ENCODE measurements at places on chromosomes 5 and 9.

- no peak for DNase-seq
Observed at GRCh38 chr5:42912184-42912798, 100.6 kb upstream of the SELENOP start.

DNA sequence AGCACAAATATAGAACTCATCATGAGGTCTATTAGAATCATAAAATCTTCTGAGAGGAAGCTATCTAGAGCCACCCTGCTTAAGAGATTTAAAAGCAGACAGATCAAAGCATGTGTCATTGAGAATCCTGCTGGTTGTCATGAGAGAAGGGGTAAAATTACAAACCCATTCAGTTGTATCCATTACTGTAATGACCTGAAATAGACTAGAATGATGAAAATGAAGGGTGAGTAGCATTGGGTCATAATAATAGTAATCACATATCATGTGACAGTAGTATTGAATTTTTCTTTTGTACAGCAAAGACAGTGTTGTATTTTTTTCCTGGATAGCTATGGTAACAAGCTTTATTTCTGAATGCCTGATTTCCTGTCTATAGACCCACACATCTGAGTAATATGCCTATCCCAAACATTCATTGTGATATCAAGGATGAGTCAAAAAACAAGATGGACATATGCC is 149.0 kb downstream of the PDE4D start:
- no peak for DNase-seq

GRCh38 chr9:109060191-109060590 is 46.9 kb upstream of the CTNNAL1 start:
- no peak for DNase-seq

GRCh38 chr9:107948086-107948485 is 458.5 kb upstream of the KLF4 start:
- no peak for DNase-seq

DNA sequence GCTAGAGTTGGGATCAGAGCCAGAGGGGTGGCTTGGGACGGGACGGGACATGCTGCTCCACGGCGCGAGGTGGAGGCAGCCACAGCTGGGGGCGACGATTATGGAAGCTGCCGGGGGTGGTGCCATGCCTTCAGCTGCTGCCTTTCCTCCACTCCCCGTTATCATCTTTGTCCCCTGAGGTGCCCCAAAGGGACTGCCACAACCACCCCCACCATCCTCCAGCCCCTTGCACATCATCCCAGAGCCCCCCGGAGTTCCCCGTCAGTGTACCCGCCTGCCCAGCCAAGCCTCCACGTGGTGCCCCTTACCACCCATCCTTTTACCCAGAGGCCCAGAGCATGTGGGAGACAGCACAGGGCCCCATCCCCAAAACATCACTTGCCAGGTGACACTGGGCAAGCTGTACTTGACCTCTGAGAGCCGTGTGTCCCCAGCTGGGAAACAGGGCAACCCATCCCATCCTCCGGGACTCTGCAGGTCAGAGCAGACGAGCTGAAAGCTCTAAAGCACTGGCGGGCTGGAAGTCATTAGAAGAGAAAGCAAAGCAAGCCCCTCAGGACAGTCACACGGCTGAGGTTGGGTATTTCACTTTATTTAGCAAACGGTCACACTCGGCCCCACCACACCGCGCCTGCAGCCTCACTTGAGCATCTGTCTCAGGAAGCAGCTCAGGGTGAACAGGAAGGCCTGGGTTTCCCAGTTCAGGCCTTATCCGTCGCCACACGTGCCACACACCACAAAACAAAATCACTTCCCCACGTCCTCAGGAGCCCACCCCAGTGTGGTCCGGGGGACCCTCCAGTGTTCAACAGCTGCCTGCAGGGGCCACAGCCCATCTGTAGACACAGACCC is 19.5 kb upstream of the MXD3 start:
- DNase-seq, result no peak

DNA sequence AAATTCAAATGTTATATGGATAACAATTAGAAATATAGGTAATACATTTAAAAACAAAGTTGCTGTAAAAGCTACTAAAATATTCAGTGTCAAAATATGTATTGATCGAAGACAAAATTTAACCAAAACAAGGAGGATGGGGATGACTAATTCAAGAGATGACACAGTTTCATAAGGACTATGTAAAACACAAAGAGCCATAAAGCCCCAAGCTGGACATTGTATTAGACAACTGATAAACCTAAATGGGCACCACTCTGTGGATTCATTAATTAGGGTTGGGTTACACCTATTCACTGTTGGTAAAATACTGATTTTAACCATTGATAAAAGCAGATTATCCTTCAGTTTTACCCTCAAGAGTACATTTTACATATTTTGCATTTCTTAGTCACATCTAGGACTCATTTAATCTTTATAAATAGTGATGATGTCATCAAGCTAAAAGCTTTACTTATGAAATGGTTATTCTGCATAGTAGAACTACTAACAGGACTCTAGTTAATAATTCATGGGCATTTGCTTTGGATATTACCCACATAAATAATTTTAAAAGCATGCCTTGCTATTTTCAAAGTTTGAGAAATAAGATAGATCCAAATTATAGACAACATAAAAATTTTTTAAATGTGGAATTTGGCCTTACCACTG is 13.7 kb downstream of the TUT7 start:
- no peak for DNase-seq

DNA sequence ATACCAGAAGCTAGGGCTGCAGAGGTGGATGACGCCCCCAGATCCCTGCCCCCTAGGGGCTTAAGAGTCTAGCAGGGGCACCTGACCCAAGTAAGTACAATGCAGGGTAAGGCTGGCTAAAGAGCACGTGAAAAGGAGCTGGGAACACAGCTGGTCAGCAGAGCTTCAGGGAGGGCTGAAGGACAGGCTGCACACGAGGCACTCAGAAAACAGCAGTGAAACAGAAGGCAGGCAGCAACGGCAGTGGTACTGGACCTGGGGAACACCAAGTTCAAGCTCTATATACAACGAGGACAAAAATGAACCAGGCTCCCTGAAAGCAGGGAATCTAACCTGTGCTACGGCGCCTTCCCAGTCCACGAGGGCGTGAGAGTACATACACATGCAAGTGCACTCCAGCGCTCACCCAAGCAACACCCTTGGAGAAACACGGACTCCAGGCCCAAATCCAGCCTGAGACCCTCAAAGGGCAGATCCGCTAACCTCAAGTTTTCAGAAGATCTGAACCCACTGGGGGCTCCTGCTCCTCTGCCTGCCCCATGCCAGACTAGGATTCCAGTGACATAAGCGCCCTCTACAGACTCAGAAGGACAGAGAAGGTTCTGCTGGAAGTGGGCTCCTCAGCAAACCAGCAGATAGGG is 57.4 kb downstream of the PSMB7 start:
- DNase-seq, result no peak

DNA sequence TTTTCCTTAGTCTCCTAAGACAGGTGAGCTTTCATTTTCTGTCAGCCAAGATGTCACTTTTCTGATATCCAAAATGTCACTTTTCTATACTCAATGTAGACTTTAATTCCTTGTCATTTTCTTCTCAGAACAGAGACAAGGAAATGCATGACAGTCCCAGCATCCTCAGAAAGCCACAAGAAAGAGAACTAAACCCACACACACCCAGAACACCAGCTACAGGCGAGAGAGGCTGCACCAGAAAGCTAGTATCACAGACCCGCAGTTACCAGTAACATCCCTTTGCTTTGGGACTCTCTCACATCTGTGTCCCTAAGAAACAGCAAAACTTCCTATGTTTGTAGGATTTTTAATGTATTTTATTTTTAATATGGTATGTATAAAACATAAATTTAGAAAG is 17.1 kb downstream of the TRMO start:
- DNase-seq, result no peak

- no peak for DNase-seq
Observed at GRCh38 chr9:132039284-132039683, 40.4 kb downstream of the MED27 start.

DNA sequence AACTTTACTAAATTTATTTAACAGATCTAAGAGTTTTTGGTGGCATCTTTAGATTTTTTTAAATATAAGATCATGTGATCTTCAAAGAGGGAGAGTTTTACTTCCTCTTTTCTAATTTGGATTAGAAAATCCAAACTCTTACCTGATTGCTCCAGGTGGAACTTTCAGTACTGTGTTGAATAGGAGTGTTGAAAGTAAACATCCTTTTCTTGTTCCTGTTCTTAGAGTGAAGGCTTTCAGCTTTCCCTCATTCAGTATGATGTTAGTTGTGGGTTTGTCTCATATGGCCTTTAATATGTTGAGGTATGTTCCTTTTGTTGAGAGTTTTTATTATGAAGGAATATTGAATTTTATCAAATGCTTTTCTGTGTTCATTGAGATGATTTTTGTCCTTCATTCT is 650.0 kb upstream of the SGCD start:
- no peak for DNase-seq

DNA sequence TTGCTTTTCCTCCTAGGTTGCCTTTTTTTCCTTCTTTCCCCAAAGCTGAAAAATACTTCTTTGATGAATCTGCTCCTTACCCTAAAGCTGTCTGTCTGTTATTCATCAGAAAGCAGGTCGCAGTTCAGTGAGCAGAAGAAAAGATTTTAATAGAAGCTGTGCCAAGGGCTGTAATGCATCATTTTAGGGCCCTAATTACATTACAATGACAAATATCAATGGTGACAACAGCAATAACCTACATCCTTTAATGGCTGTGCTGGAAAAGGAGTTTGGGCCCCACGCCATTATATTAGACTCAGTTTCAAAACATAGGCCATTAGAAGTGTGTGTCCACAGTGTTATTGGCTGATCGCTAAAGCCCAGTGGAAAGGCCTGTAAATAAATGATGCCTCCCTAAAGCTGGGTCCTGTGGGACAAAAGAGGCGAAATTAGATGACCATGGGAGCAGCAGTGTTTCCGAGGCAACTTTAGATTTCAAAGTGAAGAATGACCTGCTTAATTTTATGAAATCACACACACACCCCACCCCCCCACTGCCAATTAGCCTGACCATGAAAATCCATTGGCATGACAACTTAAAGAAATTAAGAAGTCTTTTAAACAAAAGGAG is 38.4 kb downstream of the TLE4 start:
- DNase-seq, result no peak

Data from glutamatergic neuron (in vitro differentiated cells).